NCI-H1436 treated with DMSO at 0.1 percent for 48 hours (cell line): ENCODE measurements at places on chromosomes 3 and 15.

GRCh38 chr15:96330450-96331143 lies at the start of gene NR2F2:
TSS of gene NR2F2 (plus strand) at chr15:96330700. CDS start at chr15:96332106, 1,406 bp downstream.
- DNase-seq: peak; percentile 56

DNA sequence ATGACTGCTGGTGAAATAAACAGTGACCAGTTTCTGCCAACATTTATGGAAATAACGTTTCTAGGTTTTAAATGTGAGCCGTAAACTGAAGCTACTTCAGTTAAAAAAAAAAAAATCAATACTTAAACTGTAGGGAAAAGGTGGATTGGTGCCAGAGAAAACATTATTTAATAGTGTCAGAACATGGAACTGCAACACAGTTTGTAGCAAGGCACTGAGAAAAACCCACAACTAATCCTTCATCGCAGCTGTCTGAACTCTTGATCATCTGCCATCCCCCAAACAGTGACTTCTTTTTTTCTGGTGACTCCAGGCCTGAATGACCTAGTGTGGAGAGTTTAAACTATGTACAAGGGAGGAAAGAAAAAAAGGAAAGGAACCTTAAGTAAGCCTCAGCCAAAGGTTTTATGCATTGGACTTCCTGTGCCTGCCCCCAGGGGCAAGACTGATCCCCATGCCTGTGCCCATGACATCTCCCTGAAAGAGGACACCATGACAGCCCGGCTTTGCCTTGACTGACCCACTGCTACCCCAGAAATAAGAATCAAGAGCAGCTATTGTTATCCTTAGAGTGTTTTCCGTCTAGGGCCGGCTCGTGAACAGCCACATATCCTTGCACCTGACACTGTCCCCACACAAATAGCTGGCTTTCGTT lies 33.1 kb downstream of the CRTAP start:
- no peak for DNase-seq

- no peak for DNase-seq
Measured at GRCh38 chr15:101193120-101193644, 58.7 kb downstream of the CHSY1 start.

DNA sequence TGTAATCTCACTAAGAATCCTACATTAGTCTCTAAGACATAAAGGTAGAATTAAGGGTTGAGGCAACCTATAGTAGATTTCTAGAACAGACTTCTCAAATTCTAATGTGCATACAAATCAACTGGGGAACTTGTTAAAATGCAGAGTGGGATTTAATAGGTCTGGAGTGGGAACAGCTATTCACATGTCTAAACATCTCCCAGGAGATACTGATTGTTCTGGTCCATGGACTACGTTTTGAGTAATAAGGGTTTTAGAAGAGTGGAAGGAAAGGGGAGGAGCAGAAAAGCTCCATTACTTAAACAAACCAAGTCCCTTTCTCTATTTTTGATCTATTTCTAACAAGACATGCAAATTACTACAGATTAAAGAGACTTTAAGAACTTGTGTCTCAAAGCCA lies 524.8 kb downstream of the TUSC7 start:
- peak; percentile 96 for DNase-seq

- DNase-seq: no peak
Measured at GRCh38 chr15:70829371-70830166, 24.4 kb downstream of the LARP6 start.

DNA sequence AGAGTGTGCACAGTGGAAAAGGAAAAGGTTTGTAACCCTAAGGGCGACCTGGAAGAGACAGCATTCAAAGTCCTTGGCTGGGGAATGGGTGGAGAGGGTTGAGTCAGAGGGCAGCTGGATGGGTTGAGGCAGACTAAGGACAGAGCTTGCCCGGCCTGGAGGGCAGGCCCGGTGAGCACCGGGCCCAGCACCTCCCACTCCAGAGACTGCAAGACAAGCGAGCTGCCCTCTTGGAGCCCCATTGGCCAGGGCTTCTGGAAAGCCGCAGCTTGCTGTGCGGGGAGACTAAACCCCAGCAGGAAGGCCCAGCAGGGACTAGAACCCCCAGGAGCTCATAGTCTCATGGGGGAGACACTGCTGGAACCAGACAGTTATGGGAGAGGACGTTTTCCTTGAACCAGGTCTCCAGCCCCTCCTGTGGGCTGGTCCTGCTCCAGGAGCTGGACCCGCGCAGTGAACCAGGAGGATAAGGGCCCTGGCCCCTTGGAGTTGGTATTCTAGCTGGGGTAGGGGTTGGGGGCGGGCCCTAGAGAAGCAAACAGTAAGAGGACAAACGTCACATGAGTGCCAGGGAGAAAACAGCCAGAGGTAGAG lies 59.1 kb downstream of the RGMA start:
- no peak for DNase-seq

- no peak for DNase-seq
Measured at GRCh38 chr3:55595420-55595819, 108.3 kb upstream of the WNT5A start.

GRCh38 chr15:38647683-38648082 lies 83.1 kb upstream of the RASGRP1 start:
- DNase-seq: no peak

DNA sequence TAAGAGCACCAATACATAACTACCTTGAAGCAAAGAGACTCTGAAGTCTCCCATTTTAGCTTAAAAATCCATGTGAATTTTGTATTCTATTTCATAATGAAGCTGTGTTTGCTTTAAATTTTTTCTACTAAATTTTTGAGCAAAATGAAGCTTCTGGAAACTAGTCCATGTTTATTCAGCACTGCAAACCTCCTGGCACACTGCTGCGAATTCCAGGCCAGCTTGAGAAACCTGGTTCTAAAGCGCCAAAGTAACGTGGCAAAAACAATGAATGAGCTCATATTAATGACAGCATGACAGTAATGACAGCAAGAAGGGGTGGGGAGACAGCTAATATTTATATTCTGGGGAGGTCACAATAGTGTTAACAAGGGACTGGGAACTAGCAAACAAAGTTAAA lies 25.7 kb downstream of the CEP152 start:
- DNase-seq: no peak

GRCh38 chr15:48962662-48963523 lies 826 bp downstream of the SHC4 start:
- no peak for DNase-seq

GRCh38 chr3:173007079-173007723 lies 133.8 kb downstream of the SPATA16 start:
- no peak for DNase-seq

DNA sequence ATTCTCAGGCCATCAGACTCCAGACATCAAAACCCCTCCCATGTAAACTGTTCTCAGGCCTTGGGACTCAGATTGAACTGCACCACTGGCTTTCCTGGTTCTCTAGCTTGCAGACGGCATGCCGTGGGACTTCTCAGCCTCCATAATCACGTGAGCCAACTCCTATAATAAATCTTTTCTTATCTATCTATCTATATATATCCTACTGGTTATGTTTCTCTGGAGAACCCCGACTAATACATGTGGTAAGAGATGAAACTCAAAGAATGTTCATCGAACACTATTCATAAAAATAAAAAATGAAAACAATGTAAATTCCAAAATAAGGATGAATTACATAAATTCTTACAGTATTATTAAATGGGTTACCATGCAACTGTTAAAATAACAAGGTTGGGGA lies 84.5 kb upstream of the NTRK3 start:
- no peak for DNase-seq

DNA sequence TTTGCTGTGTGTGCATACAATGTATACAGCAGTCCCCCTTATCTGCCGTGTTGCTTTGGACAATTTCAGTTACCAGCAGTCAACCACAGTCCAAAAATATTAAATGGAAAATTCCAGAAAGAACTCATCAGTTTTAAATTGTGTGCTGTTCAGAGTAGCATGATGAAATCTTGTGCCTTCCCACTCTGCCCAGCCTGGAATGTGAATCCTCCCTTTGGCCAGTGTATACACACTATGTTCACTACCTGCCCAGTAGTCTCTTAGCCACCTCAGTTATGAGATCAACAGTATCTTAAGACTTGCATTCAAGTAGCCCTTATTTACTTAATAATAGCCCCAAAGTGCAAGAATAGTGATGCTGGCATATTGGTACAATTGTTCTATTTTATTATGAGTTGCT lies 133.6 kb upstream of the ABHD17C start:
- no peak for DNase-seq

GRCh38 chr15:77608774-77609173 lies 23.9 kb downstream of the LINGO1 start:
- DNase-seq: no peak

DNA sequence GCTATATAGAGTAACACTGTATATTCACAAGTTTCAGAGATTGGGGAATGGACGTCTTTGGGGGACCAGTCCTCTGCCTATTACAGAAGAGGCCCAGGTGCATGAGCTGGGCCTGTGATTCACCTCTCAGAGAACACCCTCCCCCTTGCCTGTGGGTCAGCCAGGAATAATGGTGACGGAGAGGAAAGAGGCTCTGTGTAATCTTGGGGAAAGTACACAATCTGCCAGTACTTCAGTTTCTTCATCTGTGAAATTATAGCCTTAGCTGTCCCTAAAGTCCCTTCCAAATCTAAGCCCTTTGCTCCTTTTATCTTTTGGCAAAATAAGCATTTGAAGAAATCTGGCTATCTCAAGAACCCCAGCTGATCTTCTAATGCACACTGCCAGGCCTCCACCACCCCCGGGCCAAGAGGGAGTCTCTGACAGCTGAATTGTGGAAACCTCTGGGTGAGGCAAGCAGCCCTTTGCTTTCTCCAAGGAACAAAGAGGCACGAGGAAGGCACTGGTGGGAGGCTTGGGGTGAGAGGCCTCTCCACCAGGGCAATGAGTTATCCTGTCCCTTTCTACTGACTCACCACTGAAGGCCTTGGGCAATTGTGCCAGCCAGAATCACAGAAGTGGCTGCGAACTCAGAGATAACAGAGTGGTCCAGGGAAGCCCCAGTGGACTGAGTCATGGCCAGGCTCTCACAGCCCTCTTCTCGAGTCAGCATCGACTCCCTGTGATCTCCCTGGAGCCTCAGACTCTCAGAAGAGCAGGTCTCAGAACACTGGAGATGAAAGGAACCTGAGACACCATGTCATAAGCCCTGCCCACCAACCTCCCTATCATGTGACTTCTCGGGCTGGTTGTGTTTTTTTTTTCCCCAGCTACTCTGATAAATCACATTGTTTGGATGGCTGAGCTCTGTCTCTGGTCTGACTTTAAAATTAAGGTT lies 31.8 kb downstream of the CCNL1 start:
- DNase-seq: no peak

DNA sequence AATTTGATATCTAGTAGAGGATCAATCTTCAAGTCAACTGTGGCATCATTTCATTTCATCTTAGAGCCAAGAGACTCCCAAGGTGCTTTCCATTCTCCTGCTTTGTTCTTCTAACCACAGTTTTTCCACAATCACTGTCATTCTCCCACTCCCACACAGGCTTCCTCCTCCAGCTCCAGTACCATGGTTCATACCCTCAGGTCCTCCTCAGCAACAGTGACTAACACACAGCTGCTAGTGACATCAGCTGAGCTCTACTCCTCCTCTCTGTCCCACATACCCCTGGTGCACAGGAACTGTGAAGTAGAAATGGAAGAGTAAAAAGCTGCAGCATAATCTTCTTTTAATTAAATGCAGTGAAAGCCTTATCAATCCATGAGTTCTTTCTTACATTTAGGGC lies 200.2 kb upstream of the DPH6 start:
- DNase-seq: no peak

GRCh38 chr3:178485756-178486155 lies 50.5 kb upstream of the KCNMB2 start:
- DNase-seq: no peak

DNA sequence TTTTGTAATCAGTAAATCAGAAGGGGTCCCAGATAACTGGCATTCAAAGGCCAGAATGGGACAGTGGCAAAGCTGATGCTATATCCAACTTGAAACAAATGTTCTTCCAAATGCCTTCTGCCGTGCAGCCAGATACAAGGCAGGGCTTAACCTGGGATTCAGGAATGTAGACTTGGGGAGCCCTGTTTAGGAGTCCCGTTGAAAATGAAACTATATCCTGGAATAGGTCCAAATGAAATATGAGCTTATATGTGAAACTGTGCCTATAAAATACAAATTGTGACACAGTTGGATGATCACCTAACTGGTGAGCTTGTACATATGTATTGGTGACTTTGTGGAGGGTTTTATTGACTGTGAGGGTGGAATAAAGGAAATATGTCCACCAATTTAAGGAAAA lies 28.7 kb downstream of the FRMD4B start:
- no peak for DNase-seq

DNA sequence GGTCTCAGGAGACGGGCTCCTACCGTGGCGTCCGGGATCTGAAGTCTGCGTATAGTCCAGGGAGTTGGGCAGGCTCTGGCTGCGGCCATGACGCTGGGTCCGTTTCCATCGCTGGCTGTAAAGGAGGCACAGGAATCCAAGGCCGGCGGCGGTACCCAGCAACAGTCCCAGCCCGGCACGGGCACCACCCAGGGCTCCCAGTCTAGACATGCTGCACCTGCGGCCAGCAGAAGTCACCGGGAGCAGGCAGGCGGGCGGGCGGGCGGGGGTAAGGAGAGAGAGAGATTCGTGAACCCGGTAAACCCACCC lies 526 bp downstream of the RMDN3 start:
- DNase-seq: no peak

GRCh38 chr3:42549131-42549530 lies 32.6 kb downstream of the SEC22C start:
- DNase-seq: no peak

DNA sequence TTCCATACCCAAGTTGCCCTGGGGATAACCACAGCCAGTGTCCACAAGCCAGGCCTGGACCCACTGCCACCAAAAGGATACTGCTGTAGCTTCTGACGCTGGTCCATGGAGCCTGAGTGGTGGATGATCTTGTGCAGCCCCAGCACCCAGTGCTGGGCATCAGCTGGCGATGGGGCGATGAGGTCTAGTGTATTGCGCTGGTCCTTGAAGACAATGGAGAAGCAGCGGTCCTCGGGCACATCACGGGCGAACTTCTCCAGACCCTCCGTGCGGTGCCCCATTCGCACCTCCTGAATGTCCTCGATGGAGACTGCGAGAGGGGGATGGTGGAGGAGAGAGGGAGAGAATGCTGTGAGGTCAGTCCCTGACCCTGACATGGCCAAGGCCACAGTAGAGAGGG lies 13.0 kb downstream of the PLCD1 start:
- no peak for DNase-seq

DNA sequence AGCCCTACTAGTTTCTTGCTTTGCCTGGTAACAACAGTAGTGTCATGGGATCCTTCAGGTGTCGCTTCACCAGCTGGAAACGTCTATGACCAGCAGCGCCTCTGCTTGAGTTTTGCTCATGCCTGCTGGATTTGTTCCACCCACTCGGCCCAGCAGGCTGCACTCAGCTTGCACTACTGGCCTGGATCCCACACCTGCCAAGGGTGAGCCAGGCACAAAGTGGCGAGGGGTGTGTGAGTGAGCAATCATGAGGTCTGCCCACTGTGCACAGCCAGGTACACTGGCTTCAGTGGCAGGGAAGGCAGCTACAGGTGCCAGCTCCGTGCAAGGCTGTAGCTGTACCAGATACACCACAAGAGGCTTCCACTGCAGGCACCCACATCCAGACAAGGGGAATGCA lies 282.8 kb downstream of the UBE2E2 start:
- no peak for DNase-seq

GRCh38 chr3:60909526-60909925 lies 341.7 kb downstream of the FHIT start:
- DNase-seq: no peak

GRCh38 chr3:46353647-46354410 lies at the start of gene CCR2:
TSS of gene CCR2 (plus strand) at chr3:46354111. CDS start at chr3:46357528, 3,417 bp downstream.
- no peak for DNase-seq
